ENCODE measurements at places on chromosomes 7 and 10.

DNA sequence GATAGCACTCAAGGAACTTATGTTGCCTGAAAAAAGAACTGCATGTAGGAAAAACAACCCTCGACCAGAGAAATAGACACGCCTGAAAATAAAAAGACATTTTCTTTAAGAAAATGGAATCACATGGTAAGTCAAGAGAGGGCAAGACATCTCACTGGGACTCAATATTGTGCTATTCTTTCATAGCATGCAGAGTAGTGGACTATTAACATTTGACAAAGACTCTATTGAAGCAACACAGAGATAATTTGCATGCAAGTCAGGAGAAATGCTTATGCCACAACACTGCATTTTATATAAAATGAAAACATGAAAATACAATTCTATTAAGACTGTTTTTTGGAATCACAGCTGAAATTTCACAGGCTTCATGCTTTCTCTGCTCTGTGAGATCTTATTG is 77.9 kb upstream of the RHOBTB1 start:
- no peak for DNase-seq

- no peak for DNase-seq
Observed at GRCh38 chr7:150753826-150754603, 16.8 kb downstream of the GIMAP5 start.

DNA sequence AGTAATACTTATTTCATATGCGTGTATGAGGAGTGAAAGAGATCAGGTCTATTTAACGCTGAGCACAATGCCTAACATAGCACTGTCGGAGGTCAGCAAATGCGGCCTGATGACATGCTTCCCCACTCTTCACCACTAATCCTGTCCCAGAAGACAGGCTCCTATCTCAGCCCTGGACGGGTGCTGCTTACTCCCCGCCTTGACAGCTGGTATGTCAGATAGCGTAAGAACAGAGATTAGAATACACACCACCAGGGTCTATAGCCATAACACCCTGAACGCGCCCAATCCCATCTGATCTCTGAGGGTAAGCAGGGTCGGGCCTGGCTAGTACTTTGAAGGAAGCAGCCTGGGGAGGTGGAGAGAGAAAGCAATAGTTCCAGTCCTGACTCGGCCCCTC is 32.3 kb upstream of the TM9SF3 start:
- no peak for DNase-seq

DNA sequence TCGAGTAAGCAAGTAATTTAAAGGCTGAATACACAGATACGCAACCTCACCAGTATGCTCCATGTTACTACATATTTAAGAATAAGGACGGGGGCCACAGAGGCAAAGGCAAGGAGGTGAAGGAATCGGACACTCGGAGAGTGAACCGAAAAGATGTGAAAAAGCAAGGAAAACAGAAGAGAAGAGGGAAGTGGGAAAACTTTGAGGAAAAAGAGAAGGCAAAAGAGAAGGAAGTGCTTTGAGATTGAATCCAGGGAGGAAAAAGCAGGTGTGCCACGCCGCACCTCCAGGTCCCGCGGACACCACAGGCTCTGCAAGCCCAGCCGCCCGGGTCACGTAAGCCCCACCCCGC is 367 bp upstream of the AVL9 start:
- no peak for DNase-seq

DNA sequence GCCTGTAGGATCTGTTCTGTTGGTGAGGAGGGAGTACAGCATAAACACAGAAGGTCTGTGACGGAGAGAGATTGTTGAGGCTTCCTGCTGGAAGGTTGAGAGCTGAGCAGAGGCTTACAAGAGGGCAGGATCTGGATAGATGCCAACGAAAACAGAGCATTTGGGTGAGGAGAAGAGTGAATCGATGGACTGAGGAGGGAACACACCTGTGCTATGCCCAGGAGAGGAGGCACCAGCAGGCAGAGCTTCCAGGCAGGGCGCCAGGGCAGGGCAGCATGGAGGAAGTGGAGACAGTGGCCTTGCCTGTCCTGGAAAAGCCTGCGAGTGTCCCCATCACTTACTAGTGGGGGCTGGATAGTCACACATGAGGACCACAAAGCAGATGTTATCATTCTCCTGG is 282.9 kb downstream of the PAXIP1 start:
- DNase-seq, result no peak

GRCh38 chr7:23473844-23474093 is 3.5 kb upstream of the IGF2BP3 start:
- no peak for DNase-seq

GRCh38 chr7:86848226-86848625 is 204.5 kb downstream of the GRM3 start:
- DNase-seq, result no peak

DNA sequence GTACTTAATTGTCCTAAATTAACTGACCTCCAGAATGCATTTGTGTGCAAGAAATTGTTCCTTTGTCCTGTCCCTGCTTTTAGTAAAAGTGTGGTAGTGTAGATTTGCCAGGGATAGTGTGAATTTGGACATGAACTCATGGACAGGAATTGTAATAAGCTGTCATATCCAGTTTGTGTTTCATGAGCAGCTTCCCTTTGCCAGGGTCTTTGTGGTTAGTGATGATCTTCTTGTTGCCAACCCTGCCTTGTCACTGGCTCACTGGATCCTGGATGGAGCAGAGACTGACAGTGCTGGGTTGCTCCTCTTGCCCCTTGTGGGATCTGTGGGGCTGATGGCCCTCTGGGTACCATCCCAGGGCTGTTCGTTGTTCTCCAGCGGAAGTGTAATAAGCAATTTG is 110.1 kb downstream of the CCNY start:
- no peak for DNase-seq

DNA sequence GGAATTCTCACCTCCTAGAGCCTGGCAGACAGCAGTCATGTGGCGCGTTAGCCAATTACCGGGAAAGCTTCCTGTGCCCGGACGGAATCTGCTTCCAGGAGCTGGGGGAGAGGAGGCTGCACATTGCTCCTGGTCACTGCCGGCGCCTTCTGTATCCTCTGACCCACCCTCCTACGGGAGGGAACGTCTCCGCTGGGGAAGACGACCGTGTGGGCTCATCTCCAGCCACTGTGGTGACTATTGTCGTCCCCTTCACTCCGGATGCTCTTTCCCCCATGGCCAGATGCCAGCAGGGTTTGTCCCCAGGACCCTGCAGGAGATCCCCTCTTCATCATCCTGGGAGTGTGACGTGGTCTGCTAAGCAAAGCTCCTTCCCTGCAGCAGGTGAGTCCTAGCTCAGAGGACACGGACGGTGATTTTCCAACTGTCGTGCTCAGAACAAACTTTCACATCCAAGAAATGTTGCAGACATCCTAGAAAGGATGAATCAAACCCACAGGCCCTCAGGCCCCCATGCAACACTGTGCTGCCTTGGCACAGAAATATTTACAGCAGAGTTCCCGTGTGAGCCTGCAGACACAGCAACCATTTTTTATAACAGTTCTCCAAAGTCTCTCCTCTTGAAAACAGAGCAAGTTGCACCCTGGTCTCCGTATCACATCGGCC is 29.6 kb upstream of the FAM20C start:
- DNase-seq, result no peak

Measured in thoracic aorta (tissue), 2 donors.